ENCODE measurements at places on chromosomes 3 and 15.
A peak's percentile ranks its signal among the peaks of the same experiment; 100 is the strongest.

DNA sequence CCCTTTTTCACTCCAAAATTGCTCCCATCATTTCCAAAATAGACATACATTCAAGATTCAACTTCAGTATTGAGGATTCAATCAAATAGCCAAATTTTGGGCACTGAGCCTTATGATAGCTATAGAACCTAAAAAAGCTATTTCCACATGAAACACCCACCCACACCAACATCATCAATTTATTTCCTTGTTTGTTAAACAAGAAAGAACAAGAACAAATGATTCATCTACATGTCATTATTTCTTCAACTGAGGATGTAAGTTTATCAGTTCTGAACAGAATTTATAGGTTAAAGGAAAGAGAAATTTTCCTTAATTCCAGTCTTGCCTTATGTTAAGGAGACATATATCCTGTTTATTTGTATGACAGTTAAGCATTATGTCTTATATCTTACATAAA lies 32.2 kb downstream of the DPPA2 start:
- no peak for DNase-seq

- DNase-seq = peak; percentile 84
Observed at GRCh38 chr3:132231633-132232032, 85.6 kb upstream of the ACP3 start.

DNA sequence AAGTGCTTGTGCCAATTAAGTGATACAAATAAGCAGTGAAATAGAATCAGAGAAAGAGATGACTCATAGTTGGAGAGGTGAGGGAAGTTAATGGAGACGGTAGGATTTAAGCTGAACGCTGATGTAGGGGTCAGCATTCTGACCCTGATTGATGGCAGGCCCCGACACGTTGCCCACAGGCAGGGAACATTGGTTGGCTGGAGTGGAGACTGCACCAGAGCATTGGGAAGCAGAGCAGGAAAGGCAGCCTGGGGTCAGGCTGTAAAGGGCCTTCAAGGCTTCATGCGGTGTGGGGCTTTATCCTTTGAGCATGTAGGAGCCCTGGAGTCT lies 68.6 kb downstream of the DCUN1D1 start:
- no peak for DNase-seq

GRCh38 chr15:99432271-99433025 lies 133.3 kb upstream of the MEF2A start:
- DNase-seq = no peak

- DNase-seq = no peak
Observed at GRCh38 chr15:58556541-58556940, 124.8 kb downstream of the LIPC start.
